ENCODE measurements at places on chromosomes 3 and 15.

- no peak for DNase-seq
Observed at GRCh38 chr3:72606005-72606800, 242.0 kb downstream of the SHQ1 start.

DNA sequence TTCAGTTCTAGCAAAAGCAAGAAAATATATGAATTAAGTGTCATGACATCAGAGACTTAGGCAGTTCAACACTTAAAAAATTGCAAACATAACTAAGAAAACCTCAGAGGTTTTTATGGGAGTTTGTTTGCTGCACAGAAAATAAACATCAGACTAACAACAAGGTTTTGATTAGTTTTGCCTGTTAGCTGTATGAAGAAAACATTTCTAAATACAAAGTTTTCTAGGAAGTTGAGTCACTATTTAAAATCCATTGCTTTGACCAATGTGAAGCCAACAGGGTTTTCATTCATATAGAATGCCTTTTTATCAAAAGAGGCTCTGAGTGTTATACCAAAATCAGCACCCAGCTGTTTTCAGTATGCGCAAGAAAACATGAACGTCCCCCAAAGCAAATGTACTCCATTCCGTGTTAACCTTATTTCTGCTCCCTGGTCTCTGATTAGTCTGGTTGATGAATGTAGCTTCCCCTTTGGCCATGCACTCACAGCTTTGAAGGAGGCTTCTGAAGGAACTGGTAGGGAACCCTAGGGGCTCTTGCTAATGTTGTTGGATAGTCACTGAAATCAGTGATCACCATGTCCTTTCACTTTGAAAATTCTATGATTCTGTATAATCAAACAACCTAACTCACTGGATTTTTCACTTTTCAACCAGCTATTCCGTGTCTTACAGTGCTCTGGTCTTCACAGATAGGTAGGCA is 89.6 kb upstream of the TSEN2 start:
- no peak for DNase-seq

- no peak for DNase-seq
Observed at GRCh38 chr3:56269755-56270535, 198.3 kb downstream of the ERC2 start.

- DNase-seq = no peak
Observed at GRCh38 chr15:73655724-73656123, 22.5 kb upstream of the NPTN start.

DNA sequence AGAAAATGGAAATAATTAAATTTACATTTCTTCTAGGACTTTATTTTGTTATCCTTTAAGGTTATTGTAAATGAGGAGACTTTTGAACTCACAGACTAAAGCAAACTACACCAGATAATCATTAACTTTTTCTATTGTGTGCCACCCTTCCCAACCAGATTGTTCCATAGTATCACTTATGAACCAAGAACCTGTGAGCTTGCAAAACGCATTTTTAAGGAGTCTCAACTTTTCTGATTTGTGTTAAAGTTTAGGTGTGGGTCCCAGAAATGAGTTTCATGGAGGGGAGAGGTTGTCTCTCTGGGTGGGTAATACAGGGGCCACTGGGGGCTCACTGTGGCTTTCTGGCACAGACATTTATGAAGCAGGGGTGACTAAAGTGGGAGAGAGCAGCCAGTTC is 75.7 kb downstream of the IGF1R start:
- no peak for DNase-seq

DNA sequence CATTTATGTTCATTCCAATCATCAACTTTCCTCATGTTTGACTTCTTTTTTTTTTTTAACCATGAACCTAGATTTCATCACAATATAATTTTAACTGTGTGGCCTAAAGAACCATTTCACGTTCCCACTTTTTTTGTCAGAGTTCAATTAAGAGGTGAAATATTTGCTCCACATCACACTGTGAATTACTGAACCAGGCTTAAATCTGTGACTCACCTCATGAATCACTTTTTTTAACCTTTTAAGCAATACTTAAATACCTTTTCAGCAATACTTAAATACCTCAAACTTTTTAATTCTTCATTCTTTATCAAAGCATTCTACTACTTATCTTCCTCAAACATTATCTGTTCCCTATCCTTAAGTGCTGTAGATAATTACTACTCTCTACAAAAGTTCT is 137.6 kb downstream of the SI start:
- DNase-seq = no peak
